Left renal pelvis (tissue), 4 donors: ENCODE measurements at places on chromosomes 12 and 14.

- DNase-seq, result no peak
These were observed 18.9 kb downstream of the FOS start for GRCh38 chr14:75297411-75298040.

DNA sequence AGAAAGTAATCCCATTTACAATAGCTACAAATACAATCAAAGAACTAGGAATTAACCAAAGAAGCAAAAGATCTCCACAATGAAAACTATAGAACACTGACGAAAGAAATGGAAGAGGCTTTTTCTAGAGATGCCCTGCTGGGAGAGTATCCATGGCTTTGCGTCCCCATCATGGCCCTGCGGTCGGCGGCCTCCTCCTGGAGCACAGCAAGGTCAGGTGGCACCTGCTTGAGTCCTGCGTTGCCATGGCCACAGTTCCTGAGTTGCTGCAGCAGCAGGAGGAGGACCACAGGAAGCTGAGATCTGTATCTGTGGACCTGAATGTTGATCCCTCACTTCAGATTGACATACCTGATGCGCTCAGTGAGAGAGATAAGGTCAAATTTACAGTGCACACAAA is 143.5 kb downstream of the SLC5A8 start:
- no peak for DNase-seq

DNA sequence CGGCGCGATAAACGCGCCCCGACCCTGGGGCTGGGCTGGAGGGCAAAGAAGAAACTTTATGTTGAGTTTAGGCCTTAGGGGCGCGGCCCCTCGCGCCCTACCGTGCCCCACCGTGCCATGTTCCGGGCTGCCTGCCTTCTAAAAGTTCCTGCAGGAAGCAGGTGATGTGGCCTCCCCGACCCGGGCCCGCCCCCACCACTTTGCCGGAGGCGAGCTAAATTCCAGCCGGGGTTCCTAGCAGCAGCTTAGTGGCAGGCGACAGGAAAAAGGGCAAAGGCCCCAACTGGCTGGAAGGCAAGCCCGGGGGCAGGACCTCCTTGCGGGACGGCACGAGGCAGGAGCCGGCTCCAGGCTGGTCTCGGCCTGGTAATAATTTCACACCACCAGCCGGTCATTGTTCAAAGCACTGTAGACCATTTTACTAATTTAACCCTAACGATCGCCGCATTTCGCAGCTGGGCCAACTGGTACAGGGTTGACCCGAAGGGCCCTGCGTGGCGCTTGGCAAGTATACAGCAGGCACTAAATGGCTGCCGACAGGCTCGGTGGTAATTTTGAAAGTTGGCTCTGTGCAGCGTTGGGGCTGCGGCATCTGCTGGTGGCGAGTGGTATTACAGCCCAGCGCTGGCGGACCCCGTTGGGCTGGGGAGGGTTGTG is 895 bp upstream of the CCDC88C start:
- DNase-seq, result no peak

DNA sequence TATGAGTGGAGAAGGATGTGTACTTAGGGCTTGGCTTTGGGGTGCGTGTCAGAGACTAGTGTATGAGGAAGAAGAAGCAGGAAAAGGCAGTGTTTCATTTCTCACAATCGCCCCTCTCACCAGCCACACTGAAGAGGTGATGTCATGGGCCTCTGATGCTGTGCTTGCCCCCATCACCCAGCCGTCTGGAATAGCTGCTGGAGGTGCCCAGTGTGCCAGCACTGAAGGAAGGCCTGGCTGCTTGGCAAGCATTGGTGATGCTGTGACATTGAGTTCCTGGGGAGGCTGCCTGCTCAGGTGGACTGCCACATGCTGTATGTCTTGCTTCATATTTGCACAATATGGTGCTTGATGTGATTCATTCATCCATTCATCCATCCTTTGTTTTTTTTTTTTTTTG is 56.2 kb downstream of the CRADD start:
- no peak for DNase-seq

- DNase-seq, result no peak
These were observed 53.0 kb downstream of the MVK start for GRCh38 chr12:109626378-109627115.

DNA sequence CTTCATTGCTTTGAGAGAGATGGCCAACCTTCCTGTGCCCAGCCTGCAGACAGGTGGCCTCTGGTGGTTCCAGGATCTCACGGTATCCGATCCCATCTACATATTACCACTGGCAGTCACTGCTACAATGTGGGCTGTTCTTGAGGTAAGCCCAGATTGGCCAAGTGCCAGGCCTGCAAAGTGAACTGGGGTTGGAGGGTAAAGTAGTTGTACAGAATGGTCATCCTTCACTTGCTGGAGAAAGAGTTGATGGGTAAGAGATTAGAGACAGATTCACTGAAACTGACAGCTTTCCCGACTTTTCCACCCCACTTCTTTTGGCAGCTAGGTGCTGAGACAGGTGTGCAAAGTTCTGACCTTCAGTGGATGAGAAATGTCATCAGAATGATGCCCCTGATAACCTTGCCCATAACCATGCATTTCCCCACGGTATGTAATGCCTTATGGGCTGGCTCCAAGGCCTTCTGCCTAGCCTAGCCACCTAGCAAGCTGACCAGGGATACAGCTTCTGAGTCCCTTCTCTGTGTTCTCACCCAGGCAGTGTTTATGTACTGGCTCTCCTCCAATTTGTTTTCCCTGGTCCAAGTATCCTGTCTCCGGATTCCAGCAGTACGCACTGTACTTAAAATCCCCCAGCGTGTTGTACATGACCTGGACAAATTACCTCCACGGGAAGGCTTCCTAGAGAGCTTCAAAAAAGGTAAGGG is 4.1 kb downstream of the OXA1L start:
- no peak for DNase-seq
